ENCODE measurements at places on chromosomes 4 and X.

- no peak for DNase-seq
These were observed 44.1 kb upstream of the CLDN24 start for GRCh38 chr4:183366206-183366835.

DNA sequence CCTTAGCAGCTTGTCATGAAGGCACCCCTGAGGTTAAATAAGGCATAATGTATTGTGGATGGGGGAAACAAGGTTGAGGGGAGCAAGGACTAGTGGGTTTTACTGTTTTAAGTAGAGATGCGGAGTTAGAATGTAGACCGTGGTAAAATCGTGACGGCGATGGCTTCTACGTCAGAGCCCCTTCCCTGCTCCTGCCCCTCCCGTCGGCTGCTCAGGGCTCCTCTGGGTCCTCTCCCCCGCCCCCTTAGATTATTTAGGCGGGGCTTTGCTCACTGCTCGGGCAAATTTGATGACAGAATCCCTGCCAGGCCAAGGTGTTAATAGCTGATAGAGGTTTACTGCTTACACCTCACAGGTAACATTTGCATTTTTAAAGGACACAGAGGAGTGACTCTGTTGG, 2.3 kb downstream of the FRMPD3 start:
- no peak for DNase-seq

DNA sequence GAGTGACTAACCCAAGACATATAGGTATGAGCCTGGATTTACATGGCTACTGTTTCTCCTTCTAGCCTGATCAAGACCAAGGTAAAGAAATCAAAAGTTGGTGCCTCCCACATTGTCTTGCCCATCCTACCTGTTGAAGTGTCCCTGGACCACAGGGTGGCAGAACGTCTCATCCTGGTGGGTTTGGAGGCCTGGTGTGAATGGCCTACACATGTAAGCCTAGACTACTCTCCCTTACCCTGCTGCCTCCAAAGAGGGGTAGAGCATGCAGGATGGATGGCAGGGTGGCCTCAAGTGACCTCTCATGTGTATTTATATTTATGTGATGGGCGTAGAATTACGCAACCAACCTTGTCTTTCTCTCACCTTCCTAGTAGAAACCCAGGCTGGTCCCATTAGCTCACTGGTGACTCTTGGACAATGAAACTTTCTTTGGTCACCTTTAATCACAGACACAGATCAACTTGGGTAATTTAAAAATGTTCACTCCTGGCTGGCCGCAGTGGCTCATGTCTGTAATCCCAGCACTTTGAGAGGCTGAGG, 73.3 kb upstream of the SOD3 start:
- DNase-seq, result no peak

- no peak for DNase-seq
These were observed 9.2 kb upstream of the ANXA3 start for GRCh38 chr4:78542373-78542772.

GRCh38 chrX:37755025-37755424, 24.8 kb upstream of the CYBB start:
- DNase-seq, result peak; percentile 81

GRCh38 chr4:39472396-39472795, 13.5 kb downstream of the LIAS start:
- no peak for DNase-seq

DNA sequence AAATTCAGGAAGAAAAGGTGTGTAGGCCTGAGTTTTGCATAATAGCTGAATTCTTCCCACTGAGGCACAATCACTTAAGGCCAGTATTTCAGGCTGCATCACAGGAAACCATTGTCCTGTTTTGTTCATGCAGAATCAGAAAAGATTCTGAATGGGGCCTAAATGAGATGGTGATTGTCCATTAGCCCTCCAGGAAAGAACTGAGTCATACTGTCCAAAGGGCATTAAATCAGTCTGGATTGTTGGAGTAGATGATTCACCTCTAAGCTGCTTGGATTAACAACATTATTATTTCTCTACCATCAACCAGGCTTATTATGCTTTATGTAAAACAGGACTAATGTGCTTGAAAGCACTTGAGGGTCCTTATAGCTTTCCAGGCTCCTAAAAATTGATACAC, 36.2 kb downstream of the CT47B1 start:
- DNase-seq, result no peak

- DNase-seq, result no peak
These were observed 113.4 kb upstream of the FAM241A start for GRCh38 chr4:112031712-112032328.

- DNase-seq, result no peak
These were observed 432.2 kb downstream of the RPA4 start for GRCh38 chrX:97315939-97316338.

- no peak for DNase-seq
These were observed 23.1 kb downstream of the NSDHL start for GRCh38 chrX:152853986-152854385.

GRCh38 chrX:30734782-30735181, 81.6 kb downstream of the GK start:
- no peak for DNase-seq

DNA sequence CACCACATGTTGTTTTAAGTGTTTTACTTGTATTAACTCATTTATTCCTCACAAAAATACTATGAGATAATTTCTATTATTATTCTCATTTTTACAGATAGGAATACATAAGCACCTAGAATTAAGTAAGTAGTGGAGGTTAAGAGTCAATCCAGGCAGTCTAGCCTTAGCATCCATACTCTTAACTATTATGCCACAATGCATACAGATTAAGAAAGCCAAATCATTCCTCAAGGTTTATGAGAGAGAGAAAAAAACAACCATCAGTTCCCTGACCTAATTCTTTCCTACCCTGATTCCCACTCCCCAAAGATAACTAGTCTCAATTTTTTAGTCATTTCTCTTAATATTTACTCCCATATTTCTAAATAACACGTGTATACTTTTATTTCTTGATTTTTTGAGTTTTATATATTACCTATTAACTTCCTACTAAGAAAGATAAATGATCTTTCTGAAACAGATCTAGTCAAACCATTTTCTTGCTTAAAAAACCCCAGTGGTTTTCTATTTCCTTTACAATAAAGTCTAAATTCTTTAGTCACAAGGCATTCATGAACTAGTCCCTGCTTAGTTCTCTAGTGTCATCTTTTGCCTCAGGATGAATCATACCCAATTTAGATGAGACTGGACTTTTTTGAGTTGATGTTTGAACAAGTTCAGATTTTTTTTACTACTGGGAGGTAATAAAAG, 16.0 kb downstream of the UBA6 start:
- DNase-seq, result no peak

DNA sequence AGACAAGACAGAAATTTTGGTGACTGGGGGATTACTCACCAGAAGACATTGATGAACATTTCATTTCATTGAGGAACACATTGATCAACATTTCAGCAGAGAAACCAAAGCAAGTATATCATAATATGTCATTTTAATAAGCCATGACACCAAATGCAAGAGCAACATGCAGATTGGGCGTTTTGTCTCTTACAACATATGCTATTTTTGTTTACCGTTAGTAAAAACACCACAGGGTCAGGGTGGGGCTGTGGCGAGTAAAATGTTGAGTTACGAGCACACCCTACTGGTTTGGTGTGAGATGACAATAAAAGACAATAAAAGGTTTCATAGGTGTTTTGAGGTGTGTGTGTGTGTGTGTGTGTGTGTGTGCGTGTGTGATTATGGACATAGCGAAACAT, 294.5 kb downstream of the PDGFC start:
- no peak for DNase-seq

GRCh38 chrX:57929373-57929772, 19.1 kb upstream of the ZXDA start:
- DNase-seq, result no peak

DNA sequence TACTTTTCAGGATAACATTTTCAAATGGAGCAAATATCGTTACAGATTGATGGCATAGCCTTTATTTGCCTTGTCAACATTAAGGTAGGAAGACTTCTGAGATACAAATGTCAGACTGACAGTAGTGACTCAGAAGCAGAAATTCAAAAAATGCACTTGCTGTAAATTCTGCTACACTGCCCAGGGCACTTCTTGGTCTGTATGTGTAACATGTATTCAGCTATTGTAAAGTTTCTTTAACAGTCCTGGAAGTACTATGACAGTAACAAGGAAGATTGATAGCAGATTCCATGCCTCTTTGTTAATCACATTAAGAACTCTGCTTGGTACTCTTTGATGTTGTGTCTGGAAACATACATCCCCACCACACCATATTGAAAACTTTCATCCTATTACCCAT, 69.6 kb upstream of the PCDH18 start:
- no peak for DNase-seq

DNA sequence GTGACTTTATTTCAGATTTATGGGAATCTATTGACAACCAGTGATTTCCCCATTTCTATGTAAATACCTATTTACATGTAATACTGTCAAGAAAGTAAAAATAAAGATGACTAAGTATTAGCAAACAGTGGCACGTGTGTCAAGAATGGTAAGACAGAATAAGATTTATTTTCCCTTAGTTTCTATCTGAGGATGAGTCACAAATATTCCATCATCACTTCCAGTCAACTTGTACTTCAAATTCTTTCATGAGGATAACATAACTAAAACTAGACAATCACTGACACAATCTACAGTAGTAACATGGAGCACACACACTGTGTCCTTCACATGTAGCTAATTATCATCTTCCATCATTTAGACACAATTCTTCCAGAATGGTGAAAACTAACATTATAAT, 625.3 kb upstream of the PCDH7 start:
- no peak for DNase-seq

GRCh38 chr4:56681158-56681852, at the start of gene HOPX:
HOPX (minus strand) TSS chr4:56681296; CDS start chr4:56657816, 23,480 bp downstream.
- DNase-seq, result no peak

DNA sequence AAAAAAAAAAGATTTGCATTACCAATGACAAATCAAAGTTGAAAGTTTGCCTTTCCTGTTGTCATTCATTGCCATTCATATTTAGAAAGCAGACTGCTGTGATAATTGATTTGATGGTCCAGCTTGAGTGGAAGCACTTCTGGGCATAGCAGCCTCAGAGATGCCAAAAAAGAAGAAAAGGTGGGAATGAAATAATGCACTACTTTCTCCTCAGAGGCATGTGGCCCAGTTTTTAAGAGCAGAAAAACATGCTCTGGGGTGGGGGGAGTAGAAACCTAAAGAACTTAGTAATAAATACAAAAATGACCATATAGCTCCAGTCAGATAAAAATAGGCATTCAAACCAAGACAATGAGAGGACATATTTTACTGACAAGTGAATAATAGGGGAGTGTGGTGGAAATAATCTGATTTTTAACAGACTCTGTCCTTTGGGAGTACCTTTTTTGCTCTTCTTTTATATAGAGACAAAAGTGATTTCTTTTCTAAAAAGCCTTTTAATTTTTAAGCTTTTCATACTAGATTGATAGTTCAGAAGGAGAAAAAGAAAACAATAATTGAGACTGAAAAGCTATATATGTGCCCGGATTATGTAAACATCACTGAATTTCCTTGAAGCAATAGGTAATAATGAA, 599.1 kb downstream of the RPA4 start:
- DNase-seq, result no peak

DNA sequence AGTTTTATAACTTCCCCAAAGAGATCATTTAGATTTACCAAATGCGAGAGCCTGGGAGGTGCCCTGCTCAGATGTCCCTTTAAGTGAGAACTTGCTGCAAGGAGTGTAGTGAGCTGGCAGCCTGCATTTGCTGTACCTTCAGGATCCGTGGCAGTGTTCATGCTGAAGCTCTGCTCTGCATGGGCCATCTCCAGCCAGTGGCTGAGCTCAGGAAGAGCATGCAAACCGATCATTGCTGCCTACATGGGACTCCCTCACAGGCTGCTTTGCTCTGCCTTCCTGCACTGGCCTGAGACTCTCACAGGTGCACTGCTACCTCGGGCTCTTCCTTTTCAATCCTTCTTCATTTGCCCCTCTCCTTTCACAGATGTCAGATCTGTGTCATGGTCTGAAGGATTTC, 152.0 kb upstream of the SFRP2 start:
- DNase-seq, result no peak

DNA sequence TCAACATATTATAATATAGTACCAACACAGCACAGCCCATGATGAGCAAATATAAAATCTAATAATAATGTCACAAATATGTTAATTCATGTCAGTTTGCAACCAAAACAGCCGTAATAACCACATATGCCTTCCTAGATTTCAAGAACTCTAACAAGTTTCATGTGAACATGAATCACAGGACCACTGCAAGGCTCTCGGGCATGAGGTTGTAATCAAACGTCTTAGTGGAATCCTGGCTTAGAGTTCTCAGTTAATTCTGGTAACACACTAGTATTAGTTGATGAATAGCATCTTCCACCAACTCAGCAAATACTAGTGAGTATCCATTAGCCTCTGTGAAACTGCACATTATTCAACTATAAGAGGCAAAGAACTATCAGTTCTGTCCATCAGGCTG, 379.3 kb upstream of the TENM3 start:
- no peak for DNase-seq

DNA sequence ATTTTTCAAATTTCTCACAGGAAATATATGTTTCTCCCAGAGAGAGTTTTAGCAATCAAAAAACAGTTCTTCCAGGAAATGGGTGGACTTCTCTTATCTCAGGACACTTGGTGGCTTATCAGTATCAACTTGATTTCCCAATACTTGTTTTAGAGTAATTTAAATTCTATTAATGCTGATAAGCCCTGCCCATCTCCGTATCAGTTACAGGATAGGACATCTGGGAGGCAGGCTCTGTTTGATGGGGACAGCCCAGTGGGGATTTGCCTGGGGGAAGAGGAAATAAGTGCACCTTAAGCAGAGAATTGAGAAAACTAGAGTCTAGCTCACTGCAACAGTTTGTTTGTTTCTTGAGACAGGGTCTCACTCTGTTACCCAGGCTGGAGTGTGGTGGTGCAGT, 43.2 kb upstream of the PDGFRA start:
- no peak for DNase-seq

DNA sequence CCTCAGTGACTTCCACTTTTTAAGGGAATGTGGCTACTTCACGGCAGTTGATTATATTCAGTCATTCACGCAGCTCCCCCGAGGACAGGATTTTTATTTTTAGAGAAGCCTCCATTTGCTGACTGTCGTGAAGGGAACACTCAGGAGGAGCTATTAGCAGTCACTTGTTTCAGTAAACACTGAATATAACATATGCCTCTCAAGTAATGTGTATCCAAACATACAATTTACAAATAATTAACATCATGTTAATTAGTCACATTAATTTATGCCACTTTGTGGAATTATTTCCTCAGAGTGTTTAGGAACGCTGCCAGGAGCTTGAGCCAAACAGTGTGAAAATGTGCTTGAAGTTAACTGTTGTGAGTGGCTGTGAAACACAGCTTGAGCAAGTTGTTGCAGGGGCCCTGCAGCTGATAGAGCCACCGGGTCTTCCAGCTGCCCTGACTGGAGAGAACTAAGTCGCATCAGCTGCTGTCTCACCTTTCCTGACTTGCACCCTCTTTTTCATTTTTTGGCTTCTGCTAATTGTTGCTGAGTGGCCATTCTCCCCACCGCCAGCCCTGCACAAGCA, 245.6 kb downstream of the LDB2 start:
- no peak for DNase-seq

- DNase-seq, result no peak
These were observed 64.1 kb downstream of the ZNF81 start for GRCh38 chrX:47900833-47901232.

GRCh38 chr4:38275331-38276100, 315.3 kb downstream of the PTTG2 start:
- no peak for DNase-seq
